ENCODE measurements at places on chromosomes 3 and 15.

GRCh38 chr15:83443076-83443847, 3.9 kb upstream of the SH3GL3 start:
- DNase-seq = no peak

- no peak for DNase-seq
These were observed 75.2 kb upstream of the SEC13 start for GRCh38 chr3:10396083-10396482.

DNA sequence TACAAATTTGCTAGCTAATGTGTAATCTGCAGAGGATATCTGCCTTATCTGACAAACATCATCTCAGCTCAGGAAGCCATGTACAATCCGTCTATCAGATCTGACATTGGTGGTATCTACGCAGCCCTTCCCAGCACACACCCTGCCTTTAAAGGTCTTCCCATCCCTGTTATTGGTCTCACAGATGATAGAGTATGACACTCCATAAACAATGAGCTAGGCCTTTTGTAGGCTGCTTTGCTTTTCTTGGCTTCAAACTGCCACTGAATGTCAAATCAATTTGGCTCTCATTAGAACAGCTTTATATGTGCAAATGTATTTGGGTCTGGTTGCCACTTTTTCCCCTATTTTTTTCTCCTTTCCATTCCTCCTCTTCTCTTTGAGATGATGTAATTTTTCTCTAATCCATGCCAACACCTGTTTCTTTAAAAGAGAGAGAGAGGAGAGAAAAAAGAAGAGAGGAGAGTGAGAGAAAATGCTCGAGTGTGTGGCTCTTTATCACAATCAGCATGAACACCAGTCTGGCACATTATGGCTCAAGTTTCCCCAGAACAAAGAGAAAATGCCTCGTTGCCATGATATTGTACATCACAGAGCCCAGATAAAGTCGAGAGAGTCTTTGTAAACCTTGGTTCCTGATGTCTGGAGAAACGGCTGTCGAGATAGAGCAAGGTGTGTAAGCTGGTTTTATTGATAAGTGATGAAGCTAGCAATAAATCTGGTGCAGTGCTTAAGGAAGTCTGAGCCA, 80.8 kb upstream of the DPH6 start:
- no peak for DNase-seq

GRCh38 chr3:110106805-110107204, 769.5 kb upstream of the DPPA4 start:
- DNase-seq = no peak

DNA sequence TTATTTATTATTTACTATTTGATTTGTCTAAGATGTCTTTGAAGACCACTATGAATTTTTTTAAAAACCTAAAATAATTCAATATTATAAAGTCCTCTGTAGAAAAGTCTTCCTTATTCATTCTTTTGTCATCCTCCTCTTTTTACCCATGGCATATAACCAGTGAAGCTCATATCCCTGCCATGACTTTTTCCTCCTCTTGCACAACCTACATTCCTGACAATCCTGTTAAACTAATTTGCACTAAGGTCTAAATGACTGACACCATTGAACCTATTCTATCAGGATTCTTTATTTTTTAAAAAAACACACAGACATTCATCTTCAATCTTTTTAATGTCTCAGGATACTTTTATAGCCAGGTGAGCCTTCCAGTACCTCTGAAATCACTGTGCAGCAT, 159.9 kb upstream of the SLC2A2 start:
- no peak for DNase-seq

- no peak for DNase-seq
These were observed 77.9 kb upstream of the ADPGK start for GRCh38 chr15:72861354-72861910.

GRCh38 chr3:60017631-60018030, 967.8 kb upstream of the CFAP20DC start:
- no peak for DNase-seq

GRCh38 chr3:185251272-185251671, 2.6 kb downstream of the EHHADH start:
- no peak for DNase-seq

GRCh38 chr3:81713031-81713430, 48.4 kb downstream of the GBE1 start:
- no peak for DNase-seq

- DNase-seq = peak; percentile 76
These were observed at the start of gene NGLY1 for GRCh38 chr3:25782938-25783660. Gene NGLY1 (minus strand): TSS chr3:25783443. CDS start chr3:25783390, 53 bp downstream.

DNA sequence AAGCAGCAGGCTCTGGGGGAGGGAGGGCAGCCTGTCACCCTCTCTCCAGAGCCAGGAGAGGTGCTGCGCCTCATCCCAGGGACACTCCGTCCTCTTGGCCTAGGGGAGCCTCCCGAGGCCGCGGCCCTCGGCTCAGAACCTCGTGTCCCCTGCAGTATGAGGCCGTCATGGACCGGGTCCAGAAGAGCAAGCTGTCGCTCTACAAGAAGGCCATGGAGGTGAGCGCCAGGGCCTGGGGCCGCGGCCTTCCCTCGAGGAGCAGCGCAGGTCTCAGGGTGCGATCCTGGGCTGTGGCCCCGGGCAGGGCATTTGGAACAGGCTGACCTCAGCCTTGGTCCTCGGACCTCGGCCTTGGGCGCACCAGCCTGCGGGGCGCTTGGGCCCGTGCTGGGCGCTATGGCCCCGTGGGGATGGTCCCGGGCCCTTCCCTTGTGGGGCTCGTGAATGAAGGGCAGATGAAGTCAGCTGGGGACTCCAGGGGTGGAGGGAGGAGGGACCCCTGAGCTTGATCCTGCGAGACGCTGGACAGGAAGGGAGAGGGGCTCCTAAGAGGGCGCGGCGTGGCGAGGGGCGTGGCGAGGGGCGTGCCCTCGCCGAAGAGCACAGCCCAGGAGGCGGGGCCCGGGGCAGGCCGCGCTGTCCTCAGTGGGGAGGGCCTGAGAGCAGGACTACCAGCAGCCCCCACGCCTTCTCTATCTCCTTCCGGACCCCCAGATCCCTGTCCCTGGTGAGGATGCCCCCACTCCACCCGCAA, 32.9 kb downstream of the PSTPIP1 start:
- DNase-seq = no peak

GRCh38 chr3:10976770-10977169, 15.8 kb upstream of the SLC6A1 start:
- no peak for DNase-seq

DNA sequence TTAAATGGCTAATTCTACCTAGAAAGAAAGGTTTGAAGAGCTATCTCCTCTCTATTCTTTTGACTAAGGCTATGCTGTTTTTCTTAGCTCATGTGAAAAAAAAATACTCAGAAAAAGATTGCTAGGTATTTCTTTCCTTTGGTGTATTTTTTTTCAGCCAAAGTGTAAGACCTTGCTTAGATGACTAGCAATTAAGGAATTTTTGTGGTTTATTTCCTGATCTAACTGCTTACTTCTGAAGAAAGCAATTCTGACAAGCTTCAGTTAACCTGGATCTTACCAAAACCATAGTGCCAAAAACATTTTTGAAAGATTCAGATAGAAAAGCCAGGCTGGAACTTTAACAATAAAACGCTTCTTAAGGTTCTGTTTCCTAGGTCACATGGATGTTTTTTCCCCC, 315.6 kb downstream of the SOX2 start:
- no peak for DNase-seq

DNA sequence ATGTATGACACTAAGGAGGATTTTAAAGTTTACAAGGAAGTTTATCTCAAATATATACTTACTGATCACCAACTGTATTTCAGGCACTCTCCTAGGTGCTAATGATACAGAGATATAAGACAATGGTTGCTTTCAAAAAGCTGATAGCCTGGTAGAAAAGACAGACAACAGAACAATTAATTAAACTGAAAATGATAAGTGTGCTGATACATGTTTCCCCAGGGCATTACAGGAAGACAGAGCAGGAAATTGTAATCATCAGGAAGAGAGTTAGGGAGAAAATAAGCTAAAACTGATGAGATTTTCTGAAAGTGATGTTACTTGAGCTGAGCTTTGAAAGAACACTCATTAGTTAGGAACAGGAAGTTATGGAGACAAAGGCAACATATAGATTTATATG, 229.7 kb downstream of the RSRC1 start:
- no peak for DNase-seq

DNA sequence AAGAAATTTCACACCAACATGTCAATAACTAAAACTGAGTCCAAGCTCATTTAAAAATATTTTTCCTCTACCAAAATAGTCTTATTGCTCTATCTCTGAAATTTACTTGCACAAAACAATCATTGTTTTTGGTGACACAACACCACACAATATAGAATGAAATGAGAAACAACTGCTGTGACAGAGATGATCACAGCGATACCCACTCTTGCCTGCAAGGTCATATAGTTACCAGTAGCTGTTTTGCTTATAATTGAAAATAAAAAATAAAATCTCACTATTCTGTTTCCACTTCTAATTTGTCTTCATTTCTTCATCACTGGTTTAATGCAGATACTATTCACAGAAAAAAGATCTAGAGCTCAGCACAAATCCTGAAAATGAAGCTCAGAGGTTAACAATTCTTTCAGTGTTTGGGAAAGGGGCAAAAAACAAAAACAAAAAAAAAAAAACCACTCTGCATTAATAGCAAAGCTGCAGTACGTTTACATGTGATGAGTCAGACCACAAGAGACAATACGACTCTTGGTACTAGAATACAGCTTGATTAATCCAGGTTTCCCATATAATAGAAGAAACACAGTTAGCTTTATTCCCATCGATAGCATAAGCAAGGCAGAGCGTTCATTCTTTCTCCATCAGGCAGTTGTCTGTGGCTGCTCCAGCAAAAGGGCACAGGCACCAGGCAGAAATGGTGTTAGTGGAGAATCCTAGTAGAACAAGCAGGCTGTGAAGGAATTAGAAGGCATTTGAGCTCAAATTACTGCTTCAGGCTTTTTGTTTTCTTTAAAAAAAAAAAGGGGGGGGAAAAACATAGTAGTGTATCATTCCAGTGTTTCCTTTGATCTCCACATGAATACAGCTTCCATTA, 773 bp downstream of the ANKRD28 start:
- no peak for DNase-seq

GRCh38 chr15:95698230-95698629, 632.3 kb upstream of the NR2F2 start:
- DNase-seq = no peak

- DNase-seq = no peak
These were observed 12.4 kb downstream of the LAMP3 start for GRCh38 chr3:183149915-183150750.

- no peak for DNase-seq
These were observed 17.7 kb upstream of the MRPS22 start for GRCh38 chr3:139326131-139326530.

- no peak for DNase-seq
These were observed 19.5 kb upstream of the DOCK3 start for GRCh38 chr3:50655009-50655830.

GRCh38 chr3:24470277-24470676, 24.4 kb downstream of the THRB start:
- DNase-seq = no peak

DNA sequence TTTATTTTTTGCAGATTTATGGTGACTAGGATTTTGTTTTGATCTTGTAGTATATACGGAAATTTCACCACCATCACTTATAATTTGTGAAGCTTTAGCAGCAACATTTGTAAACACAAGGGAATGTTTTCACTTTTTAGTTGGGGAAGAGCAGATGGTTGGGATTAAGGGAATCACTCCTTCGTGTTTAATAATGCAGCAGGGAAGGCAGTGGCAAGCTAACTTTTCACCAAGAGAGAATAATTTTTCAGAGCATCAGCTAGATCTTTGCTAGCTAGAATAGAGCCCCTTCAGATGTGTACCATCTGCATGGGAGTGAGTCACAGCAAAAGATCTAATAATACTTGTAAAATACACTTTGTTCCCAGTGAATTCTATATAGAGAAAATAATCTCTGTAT, 632.7 kb downstream of the CADM2 start:
- no peak for DNase-seq
